Fibroblast of the aortic adventitia (primary cell): ENCODE measurements at places on chromosomes 2 and 18. TPM values are rescaled to one million over a fixed set of nuclear protein-coding genes. Genes with fewer than 3 reads are reported as not detected.

The GCG gene
- not detected in 2 replicates for total RNA-seq

DNA sequence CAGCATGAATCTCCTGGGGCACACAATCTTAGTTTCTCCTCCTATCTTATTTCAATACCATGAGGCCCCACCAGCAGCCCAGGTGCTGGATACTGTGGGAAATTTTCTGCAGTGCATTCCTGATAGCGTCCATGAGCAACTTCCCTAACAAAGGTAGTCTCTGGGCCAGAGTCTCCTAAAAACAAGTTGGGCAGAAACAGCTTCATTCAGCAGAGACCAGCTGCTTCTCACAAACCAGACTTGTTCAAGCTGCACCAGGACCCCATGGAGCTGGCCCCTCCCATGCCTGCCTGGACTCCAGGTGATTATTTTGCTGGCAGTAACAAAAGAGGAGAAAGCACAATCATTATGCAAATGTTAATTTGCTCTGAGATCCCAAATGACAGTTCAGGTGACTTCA lies 31.4 kb downstream of the MYO5B start:
- DNase-seq, result no peak

The ALK gene
- 0.27 and 0.82 TPM in 2 replicates for total RNA-seq

DNA sequence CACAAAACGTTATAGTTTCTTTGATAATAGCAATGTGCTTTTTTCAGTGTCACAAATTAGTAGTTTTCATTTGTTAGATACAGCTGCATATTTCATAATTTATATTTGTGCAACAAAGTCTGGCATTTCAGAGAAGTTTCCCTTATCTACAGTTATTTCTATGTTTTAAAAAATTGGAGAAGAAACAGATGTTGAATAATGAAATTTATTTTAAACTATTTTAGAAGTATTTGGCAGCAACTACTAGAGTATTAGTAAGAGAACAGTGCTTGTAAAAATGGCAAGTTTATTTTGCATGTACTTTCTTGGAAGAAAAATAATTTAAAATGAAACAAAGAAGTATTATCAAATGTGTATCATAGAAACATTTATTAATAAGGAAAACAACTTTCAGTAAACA lies 68.6 kb upstream of the COL5A2 start:
- peak; percentile 72 for DNase-seq

DNA sequence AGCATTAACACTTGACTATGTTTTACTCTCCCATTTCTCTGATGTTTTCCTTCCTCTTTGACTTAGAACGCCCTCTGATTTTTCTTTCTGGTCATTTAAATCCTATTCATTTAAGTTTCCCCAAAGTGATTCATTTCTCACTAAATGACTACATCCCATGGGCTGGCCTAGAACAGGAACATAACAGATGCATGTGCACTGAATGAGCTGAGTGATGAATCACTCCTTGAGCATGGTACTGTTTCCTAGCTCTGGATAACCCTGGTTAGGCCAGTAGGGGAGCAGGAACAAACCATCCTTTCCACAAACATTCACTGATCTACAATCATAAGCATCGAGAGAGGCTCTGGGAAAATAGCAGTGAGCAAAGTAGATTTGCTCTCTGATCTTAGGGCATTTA lies 221.9 kb upstream of the SETBP1 start:
- DNase-seq, result peak; percentile 65

The RBM43 gene
- total RNA-seq, result 11.9 and 14.3 TPM in 2 replicates

GRCh38 chr2:31334311-31335026 lies 80.1 kb downstream of the XDH start:
- no peak for DNase-seq

DNA sequence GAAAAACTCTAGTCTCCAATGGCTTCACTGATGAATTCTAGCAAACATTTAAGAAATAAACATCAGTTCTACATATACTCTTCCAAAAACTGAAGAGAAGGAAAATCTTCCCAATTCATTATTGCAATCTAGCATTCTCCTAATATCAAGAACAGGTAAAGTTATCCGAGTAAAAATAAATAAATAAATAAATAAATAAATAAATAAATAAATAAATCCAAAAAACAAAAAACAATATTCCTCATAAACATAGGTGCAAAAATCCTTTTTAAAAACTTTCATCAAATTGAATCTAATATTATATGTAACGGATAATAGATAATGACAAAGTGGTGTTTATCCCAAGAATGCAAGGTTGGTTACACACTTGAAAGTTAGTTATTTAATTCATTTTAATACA lies 58.4 kb upstream of the TMEM247 start:
- DNase-seq, result no peak

The MAPK4 gene
- under 0.01 TPM in 1 of 2 replicates, not detected in the other for total RNA-seq

DNA sequence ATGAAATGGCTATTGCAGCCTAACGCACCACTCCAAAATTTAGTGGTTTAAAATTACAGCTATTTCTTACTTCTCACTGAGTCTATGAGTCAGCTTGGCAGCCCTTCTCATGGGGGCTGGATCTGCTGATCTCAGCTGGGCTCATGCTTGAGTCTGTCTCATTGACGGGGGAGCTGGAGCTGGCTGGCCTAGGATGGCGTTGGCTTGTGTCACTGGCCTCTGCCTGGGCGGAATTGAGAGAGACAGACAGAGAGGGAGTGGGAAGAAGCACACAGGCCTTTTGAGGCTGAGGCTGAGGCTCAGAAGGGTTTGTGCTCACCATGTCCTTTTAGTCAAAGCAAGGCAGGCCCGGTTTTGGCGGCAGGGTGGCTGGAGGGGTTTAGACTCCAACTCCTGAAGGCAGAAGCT lies 412.1 kb upstream of the MYT1L start:
- peak; percentile 2 for DNase-seq

DNA sequence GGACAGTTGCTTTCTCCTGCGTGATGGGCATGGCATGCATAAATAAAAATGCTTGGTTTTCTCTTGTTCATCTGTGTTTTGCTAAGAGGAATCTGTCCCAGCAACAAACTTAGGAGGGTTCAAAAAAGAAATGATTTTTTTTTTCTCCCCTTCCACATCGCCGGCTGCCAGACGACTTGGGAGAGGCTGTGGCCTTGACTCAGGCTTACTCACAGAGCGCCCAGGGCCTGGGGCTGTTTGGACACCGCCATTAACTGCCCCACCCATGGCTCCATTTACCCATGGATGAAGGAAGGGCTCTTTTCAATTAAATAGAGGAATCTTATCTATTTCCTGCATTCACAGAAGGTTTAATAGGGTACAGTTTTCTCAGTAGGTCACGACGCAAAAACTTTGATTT lies 22.3 kb upstream of the SERPINB5 start:
- DNase-seq, result peak; percentile 27

The ALKAL2 gene
- 1.3 TPM in 1 of 2 replicates, not detected in the other for total RNA-seq

DNA sequence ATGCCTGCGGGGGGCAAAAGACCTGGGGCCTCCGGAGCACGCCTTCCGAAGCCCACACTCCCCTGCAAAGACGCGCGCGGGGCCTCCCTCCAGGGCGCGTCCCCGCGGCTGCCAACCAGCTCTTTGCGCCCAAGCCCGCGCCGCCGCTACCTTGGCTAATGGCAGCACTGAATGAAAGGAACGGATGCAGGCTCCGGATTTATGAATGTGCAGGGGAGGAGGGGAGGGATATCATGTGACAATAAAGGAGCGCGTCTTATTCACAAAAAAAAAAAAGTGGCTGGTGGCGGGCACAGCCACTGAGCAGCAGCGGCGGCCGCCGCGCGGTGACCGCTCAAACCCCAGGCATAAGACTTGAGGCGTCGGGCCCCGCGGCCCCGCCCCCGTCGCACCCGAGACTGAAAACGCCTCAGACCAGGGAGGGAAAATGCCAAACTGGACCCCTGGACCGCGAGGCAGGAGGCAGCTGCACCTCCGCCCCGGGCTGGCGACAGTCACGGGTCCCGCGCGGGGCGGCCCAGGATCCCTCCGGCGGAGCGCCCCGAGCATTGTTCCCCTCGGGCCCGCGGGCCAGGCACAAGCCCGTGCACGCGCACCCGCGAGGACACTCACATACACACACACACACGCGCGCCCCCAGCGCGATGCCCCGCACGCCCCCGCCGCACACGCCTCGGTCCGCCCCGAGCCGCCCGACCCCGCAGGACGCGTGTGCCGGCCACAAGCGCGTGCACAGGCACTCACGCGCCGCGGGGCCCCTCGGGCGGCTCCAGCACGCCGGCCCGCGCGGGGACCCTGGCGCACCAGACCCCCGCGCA lies 1.6 kb downstream of the SPRED2 start:
- DNase-seq, result peak; percentile 39

The MBD1 gene
- 42.7 and 50.3 TPM in 2 replicates for total RNA-seq

- DNase-seq, result no peak
Observed at GRCh38 chr2:232802091-232802490, 25.7 kb upstream of the KCNJ13 start.

The GAD1 gene
- total RNA-seq, result not detected in 2 replicates

The NDC80 gene
- total RNA-seq, result 5.0 and 43.5 TPM in 2 replicates

GRCh38 chr2:44244135-44244871 lies 31.0 kb upstream of the SLC3A1 start:
- DNase-seq, result peak; percentile 84

GRCh38 chr2:72892506-72893173 lies 5.4 kb downstream of the SPR start:
- DNase-seq, result peak; percentile 77

GRCh38 chr2:68225119-68225632 lies 27.2 kb downstream of the PPP3R1 start:
- peak; percentile 34 for DNase-seq

DNA sequence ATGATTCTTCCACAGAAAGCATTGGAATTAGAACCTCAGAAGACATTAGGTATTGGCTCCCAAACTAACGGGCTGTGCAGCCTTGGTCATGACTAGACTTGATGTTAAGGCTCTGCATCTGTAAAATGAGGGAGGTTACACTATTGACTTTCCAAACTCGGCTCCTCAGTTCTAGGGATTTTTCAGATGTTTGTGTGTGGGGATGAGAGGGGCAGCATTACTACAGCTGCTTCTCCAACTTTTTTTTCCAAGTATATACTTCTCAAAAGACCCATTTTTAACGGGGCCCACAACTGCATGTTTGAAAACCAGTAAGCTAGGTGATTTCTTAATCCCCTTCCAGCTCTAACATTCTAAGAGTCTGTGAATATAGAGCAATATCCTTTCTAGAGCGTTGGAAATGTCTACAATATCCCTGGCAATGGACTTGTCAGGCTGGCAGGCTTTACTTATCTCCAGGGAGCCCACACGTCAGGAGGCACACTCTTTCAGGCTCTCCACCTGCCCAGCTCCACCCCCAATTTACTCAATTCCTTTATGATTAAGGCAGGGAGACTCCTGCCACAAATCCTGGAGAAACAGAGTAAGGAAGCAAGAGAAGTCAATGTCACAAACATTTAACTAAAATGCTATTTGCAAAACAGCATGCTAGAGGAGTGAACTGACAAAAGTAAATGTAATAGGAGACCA lies 844 bp upstream of the MPV17 start:
- peak; percentile 18 for DNase-seq

GRCh38 chr2:72974436-72974754 lies 57.1 kb downstream of the EMX1 start:
- no peak for DNase-seq

DNA sequence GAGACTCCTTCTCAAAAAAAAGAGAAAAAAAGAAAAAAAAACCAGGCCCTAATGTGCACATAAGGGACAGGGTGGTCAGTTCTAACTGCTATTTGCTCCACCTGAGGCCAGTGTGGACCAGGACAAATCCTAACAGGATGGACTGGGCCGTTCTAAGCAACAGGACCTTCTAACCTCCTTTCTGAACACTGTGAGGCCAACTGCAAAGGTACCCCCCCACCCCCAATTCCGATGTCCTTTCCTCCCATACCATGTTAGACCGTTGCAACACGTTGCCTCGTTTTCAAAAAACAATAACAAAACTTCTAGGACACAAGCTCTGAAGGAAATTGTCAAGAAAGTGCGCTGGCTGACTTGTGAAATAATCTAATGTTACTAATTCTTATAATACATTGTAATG lies 1.2 kb downstream of the THAP4 start:
- no peak for DNase-seq

- DNase-seq, result peak; percentile 91
Observed at GRCh38 chr2:128347701-128348539, 29.3 kb upstream of the HS6ST1 start.

DNA sequence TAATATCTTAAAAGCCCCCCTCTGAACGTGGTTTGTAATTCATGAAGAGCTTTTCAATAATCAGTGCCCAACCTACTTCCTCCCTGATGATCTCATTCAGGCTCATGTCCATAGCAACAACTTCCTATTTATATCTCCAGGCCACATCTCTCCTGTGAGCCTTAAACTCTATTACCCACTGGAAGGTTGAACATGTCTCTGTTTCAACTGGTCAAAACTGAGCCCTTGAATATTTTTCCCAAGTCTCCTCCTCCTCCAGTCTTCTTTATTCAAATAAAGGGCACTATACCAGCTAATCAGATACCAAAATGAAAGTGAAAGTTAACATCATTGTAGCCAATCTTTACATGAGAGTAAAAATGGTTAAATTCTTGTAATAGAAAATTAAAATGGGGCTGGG lies 63.7 kb upstream of the ITGA4 start:
- DNase-seq, result peak; percentile 52

GRCh38 chr2:166444306-166444705 lies 49.7 kb downstream of the SCN7A start:
- no peak for DNase-seq

DNA sequence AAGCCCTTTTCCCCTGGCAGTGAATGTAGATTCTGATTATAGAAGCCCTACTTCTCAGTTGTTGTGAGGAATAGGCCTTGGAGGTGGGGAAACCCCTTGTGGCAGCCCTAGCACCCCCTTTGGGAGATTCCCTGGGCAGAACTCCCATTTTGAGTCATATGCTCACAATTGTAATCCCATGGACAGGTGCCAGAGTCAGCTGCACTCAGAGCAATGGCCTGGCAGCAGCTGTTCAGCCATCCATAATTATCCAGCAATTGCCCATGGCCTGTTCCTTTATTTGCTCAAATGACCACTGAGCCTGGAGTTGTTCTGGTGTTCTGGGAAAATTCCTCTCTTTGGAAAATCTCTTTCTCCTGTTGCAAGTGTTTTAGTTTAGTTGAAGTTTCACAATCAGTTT lies 71.7 kb downstream of the PTRHD1 start:
- peak; percentile 94 for DNase-seq

GRCh38 chr2:157746234-157746950 lies 117.7 kb upstream of the ACVR1C start:
- peak; percentile 25 for DNase-seq

DNA sequence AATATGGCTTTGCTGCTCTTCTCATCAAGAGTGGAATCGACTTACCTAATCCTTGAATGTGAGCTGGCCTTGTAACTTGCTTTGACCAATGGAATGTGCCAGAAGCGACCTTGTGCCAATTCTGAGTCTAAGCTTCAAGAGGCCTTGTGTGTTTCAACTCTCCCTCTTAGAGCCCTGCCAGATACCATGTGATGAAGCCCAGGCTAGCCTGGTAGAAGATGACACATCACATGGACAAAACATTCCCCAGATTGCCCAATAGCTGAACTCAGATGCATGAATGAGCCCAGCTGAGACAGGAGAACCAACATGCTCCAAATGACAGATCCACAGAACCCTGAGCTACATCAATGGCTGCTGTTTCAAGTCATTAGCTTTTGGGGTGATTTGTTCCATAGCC lies 4.2 kb upstream of the KLHL14 start:
- peak; percentile 6 for DNase-seq

The ASPRV1 gene
- total RNA-seq, result 0.54 TPM in 1 of 2 replicates, not detected in the other

The PXDN gene
- 55.5 and 137 TPM in 2 replicates for total RNA-seq

DNA sequence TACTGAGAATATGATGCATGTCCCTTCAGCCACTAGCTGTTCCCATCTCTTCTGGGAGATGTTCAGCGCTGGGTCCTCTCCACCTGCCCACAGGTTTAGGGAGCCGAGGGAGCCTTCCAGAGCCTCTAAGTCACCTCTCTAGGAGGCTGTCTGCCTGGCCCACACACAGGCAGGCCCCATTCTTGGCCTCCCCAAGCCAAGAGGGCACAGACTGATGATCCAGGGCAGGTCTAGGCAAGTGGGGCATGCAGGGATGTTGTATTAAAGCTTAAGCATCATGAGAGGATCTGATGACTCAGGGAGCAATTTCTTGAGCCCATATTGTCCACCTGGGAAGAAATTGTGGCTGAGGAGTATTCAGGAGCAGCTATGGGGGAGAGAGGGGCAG lies 19.9 kb downstream of the TMSB10 start:
- no peak for DNase-seq
